ENCODE measurements at places on chromosomes 2 and 18. TPM values are rescaled to one million over a fixed set of nuclear protein-coding genes. Genes with fewer than 3 reads are reported as not detected.

RPS27A gene
- total RNA-seq: 1,604 TPM

- no peak for DNase-seq
Measured at GRCh38 chr2:148998831-148999200, 39.7 kb upstream of the LYPD6B start.

DNA sequence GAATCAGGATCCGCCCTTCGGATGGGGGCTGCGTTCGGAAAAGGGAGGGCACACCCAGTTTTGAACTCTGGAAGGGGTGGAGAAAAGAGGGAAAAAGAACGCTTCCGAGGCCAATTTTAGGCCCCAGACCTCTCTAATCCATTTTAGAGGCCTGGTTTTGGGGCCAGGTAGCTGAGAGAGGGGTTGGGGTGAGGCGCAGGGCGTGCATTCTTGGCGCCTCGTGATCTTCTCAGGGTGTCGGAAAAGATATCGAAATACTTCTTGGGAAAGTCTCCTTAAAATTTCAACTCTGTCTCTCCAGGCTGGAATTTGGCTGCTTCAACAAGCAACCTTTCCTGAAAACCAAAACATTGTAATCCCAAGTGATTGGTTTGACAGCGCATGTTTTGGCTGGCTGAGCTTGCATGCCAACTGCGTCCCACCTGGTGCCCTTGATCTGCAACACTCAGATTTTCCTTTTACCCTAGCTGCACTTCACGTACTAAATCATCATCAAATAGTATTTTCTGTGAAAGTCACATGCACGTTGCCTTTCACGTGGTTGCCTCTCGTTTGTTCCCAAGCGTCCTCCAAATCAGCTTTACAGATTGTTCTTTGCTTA lies 864 bp upstream of the XPO1 start:
- DNase-seq: peak; percentile 45

DNA sequence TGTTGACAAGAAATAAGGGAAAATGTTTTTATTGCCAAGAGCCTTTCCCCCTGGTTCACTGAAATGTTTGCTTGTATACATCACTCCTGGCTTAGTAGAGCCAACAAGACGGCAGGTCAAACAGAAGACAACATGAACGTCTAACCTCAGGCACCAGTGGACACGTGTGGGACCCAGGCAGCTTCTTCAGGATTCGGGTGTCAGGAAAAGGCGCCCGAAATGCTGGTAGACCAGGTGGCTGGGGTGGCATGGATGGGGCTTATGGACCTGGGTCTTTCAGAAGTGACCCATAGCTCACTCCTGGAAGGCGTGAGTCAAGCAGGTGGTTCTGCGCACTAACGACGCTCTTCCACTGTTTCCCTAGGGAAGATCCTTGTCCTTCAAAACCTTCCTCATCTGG lies 23.3 kb upstream of the NFATC1 start:
- no peak for DNase-seq

GRCh38 chr2:113370478-113371091 lies 66.9 kb upstream of the ZNG1B start:
- peak; percentile 73 for DNase-seq

DNA sequence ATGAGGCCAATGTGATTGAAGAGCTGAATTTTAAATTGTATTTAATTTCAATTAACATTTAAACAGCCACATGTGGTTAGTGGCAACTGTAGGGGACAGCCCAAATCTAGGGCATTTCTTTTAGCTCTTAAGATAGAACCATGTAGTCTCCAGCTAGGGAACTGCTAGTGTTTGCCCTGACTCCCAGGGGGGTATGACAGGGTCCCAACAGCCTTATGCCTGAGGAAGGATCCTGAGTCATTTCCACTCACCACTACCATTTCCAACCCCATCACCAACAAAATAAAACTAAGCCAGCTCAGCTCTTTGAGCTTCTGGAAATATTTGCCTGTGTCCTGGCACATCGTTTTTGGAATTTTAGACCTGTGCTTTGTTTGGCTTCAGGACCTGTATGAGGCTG lies 13.7 kb upstream of the GMCL1 start:
- peak; percentile 36 for DNase-seq

- DNase-seq: no peak
Measured at GRCh38 chr2:203592470-203592869, 57.4 kb upstream of the RAPH1 start.

GRCh38 chr2:30178618-30179434 lies 32.0 kb downstream of the YPEL5 start:
- peak; percentile 10 for DNase-seq

GRCh38 chr2:26054598-26055348 lies 20.9 kb downstream of the RAB10 start:
- peak; percentile 25 for DNase-seq
